ENCODE measurements at places on chromosomes 4 and X.

- DNase-seq: no peak
These were observed 94.7 kb upstream of the NEIL3 start for GRCh38 chr4:177214935-177215334.

DNA sequence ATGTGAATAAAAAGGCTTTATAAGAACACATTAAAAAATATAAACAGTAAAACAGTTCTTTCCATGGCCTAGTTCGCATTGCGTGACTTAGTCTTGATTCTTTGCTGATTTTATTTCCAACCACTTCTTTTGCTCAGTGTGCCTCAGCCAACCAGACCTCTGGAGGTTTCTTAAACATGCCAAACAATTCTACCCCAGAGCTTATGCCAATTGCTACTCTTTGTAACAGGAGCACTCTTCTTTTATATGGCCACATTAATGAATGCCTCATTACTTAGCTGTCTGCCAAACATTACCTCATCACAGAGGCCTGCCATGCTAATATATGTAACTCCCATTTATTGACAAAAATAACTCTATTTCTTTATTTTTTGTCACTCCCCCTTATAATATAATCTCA lies 202.3 kb downstream of the NDST4 start:
- DNase-seq: no peak

DNA sequence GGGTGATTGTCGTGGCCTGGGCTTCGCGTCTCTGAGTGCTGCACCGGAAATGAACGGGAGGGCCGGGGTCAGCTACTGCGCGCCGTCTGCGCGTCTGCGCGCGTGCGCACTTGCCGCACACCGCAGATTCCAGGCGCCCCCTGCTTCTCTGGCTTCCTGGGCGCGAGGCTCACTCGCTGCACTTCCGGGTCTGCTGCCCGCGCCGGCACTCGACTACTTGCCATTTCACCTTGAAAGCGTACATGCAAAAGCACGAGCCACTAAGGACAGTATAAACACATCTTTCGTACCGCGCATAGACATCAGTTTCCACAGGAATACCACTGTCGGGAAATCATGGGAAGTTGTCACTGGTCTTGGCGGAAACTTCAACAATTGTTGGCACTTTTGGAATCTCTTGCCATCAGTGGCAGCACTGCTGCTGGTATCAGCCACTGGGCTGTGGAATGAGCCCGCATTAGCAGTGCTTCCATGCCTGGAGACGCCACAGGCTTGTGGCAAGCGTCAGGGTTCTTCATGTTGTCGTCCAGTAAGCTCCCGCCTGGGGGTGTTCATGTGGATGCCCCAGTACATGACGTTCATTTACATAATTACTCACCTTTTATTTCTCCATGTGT lies at the start of gene SUPT20HL2:
Gene SUPT20HL2, minus strand, starts transcription at position 51 of the 617 bp plus-strand sequence. CDS start 754 bp downstream, outside the sequence.
- DNase-seq: no peak

GRCh38 chr4:159017323-159018026 lies 85.4 kb upstream of the RAPGEF2 start:
- no peak for DNase-seq

- DNase-seq: no peak
These were observed 28.7 kb upstream of the IL9R start for GRCh38 chrX:155968791-155969190.

- DNase-seq: no peak
These were observed 92.5 kb upstream of the TEX13D start for GRCh38 chrX:124239911-124240310.

- peak; percentile 95 for DNase-seq
These were observed at the start of gene NKX6-1 for GRCh38 chr4:84498935-84499623. Gene NKX6-1, minus strand, starts transcription at chr4:84499292. Its CDS starts 1,064 bp downstream, at chr4:84498228.

All from NCI-H1417 (cell line).